ENCODE measurements at places on chromosomes 13 and 19.

- no peak for DNase-seq
Measured at GRCh38 chr13:26664876-26665275, 95.7 kb downstream of the GPR12 start.

DNA sequence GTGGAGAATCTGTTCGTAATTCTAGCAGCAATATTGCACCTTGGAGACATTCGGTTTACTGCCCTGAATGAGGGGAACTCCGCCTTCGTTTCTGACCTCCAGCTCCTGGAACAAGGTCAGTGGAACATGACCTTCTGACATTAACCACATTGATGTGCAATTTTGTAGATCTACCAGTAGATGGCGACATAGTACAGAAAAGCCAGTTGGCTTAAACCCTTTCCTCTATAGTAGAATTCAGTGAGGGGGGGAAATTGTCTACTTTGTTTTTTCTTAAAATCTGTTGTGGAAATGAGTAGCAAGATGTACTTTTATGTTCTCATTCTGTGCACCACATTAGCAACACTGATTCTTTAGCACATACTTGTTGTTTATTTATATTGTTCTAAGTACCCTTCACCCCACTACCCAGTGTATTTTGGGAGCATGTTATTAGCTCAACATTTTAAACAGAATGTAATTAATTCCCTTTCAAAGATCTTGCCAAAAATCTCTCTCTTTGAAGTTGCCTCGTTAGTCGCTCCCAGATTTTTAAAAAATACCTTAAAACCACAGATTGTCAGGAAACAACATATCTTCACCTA is 332.2 kb downstream of the MYO16 start:
- DNase-seq = peak; percentile 75

GRCh38 chr13:79349011-79349410 is 57.0 kb downstream of the RBM26 start:
- DNase-seq = no peak

GRCh38 chr13:55893540-55893939 is 1247.2 kb upstream of the PRR20A start:
- DNase-seq = peak; percentile 9

DNA sequence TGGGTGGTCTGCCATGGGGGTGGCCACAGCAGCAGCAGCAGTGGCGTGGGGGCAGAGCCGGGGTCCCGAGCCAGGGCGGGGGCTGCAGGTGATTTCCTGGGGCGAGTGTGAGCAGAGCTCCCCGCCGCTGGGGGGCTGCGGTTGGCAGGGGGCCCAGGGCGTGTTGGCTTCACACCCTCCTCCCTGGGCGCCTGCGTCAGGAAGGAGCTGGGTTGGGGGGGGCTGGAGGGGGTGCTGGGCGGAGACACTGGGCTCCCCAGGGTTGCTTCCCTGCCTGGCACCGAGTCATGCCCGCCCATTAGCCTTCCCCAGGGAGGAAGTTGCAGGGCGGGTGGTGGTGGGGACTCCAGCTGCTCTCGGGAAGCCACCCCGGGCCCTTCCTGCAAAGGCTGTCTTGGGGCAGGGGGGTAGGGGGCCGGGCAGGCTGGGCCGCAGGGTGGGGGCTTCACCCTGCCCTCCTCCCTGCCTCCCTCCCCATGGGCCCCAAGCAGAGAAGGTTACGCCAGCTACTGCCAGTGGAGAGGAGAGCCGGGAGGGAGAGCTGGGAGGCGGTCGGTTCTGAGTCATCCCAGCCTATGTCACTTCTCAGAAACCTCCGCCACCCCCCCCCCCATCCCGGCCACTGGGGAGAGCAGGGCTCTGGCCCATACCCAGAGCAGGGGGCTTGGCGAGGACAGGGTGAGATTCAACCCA is 4.6 kb downstream of the MIDN start:
- peak; percentile 91 for DNase-seq

DNA sequence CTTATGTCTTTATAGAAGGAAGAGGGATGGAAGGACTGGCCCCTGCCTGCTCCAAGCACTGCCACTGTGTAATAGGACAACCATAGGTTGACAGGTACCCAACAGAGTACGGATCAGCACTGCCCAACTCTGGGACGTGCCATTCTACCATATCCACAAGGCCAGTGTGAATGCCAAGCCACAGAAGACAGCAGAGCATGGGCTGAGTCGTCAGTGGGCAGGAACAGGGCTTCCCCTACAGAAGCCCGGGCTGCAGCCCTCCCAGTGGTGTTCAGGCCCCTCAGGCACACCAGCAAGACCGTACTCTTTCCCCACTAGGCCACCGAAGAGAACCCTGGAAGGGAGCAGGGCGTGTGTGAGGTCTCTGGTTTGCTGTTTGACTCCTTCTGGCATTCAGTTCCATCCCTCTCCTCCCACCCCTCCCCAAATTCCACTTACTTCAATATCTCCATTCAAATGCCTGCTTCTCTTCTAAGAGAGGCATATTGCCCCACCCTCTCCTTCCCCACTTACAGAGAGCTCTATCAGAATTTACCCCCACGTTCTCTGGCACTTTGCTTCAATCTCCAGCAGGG is 209.4 kb downstream of the FOXO1 start:
- no peak for DNase-seq

- no peak for DNase-seq
Measured at GRCh38 chr13:23771552-23771951, 117.6 kb downstream of the MIPEP start.

- DNase-seq = no peak
Measured at GRCh38 chr19:31268751-31269383, 80.4 kb downstream of the TSHZ3 start.

- DNase-seq = no peak
Measured at GRCh38 chr13:48828962-48829411, 146.7 kb upstream of the FNDC3A start.

- no peak for DNase-seq
Measured at GRCh38 chr13:100872761-100873160, 198.2 kb upstream of the TMTC4 start.

GRCh38 chr13:90884066-90884465 is 463.4 kb upstream of the MIR17HG start:
- DNase-seq = no peak

DNA sequence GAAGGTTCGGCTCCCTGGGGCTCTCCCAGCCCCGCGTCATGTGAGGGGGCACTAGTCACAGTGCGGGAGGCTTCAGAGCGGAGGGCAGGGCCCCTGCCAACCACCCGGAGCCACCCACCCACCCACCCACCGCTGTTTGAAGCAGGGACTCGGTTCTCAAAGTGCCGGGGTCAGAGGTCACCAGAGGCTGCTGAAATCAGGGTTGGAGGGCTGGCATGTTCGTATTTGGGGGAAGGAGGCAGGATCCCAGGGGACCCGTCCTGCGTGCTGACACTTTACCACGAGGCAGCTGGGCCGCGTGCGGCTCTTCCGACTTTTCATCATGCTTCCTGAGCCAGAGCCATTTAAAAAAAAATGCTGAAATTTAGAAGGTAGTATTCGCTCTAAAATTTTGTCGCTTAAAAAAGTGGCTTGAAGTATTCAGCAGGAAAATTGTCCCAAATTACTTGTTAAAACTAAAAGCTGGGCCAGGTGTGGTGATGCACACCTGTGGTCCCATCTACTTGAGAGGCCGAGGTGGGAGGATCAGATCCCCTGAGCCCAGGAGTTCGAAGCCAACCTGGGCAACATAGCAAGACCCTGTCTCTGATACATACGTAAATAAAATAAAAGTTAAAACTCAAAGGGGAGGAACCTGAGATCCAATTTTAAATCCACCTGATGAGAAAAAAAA is 21.2 kb downstream of the ATP11A start:
- no peak for DNase-seq

DNA sequence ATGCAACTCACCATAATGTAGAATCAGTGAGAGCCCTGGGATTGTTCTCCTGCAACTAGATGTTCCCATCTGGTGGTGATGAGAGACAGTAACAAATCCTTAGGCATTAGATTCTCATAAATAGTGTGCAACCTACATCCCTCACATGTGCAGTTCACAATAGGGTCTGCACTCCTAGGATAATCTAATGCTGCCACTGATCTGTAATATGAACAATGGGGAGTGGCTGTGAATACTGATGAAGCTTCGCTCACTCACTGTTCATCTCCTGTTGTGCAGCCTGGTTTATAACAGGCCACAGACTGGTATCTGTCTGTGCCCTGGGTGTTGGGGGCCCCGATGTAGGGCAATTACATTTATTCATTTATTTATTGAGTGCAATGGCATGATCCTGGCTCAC is 86.9 kb downstream of the ZNF254 start:
- DNase-seq = no peak

DNA sequence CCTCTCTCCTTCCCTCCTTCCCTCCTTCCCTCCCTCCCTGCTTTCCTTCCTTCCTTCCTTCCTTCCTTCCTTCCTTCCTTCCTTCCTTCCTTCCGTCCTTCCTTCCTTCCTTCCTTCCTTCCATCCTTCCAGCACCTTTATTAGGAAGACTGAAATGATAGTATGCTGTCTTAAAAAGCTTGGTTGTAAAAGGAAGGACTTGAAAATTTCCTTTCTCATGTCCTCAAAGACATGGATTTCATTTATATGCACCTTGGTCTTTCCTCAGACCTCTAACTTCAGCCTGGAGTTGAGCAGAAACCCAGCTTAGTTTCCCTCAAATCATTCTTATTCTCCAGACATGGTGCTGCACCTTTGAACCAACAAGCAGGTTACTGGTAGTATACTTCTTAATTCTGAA is 141.7 kb downstream of the GPC6 start:
- no peak for DNase-seq

- DNase-seq = no peak
Measured at GRCh38 chr19:45553464-45553863, 31.1 kb downstream of the OPA3 start.

DNA sequence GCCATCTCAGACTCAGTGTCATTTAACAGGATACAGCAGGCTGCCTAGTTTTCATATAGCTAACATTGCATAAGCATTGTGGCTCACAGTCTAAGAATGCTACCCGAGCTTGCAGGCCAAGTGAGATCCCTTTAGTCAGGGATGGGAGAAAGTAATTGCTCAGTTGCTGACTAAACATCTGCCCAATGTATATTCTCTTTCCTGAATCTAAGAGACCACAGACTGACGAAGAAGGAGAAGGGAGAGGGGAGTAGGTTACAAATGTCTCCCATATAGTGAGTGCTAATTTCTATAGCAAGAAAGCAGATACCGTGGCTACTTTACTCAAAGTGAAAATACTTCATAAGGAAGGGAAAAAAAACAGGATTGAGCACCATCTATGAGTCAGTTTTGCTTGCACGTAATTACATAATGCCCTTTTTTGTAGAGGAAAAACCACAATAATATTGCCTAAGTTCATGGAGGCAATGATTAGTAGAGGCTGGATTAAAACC is 453.9 kb downstream of the COG6 start:
- no peak for DNase-seq

GRCh38 chr13:28324181-28324789 is 170.6 kb downstream of the FLT1 start:
- peak; percentile 79 for DNase-seq

DNA sequence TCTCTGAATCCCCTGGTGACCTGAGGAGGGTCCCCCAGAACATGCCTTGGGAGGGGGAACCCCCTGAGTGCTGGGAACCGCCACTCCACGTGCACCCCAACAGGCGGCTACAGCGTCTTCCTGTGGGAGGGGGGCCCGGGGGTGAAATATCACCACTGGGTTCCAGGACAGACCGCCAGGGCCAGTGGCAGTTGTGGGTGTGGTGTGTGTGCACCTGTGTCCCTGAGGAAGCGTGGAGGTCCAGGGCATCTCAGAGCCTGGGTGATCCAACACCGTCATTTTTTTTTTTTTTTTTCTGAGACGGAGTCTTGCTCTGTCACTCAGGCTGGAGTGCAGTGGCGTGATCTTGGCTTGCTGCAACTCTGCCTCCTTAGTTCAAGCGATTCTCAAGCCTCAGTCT is 4.2 kb downstream of the ADGRE5 start:
- DNase-seq = no peak

Data from pons (tissue), 1 donor.